ENCODE measurements at places on chromosomes 12 and 14.

DNA sequence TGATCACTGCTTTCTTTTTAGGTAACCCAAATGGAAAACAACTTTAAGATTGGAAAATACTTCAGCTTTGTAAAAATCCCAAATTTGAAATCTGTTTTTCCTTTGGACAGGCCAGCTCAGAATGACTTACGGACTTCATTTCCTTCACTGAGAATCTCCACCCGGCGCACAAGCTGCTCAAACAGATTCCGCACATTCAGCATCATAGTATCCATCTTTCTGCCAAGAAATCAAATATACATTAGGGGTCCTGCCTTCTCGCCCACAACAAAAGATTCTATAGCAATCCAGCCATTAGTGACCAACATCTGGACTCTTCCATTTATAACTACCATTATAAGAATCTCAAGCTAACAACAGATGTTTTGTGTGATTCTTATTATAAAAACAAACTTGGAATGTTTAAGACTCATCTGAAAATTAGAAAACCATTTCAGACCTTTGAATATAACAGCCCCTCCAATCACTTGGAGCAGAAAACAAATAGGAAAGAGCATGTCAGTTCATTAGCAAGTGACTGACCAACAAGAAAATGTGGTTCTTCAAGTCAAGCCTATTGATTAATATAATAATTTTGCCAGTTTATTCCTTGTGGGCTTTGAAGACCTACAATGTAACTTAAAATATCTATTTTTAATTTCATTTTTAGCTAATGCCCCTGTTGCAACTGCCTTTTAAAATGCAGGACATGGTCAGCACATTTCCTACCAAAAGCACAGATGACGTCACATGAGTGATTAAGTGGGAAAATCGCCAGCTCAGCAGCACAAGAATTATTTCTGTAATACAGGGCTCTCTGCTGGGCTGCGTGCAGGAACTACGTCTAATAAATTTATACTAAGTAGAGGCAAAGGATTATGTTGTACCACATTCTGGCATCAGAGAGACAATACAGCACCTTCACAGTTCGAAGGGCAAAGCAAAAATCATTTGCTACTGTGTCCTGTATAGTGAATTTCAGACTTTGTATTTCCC lies 8.5 kb downstream of the RACGAP1 start:
- peaks cover 30% of the 10 kb centered on the region for H3K36me3 ChIP-seq
- H3K27me3 ChIP-seq = no peaks in the 10 kb centered on the region
- peaks cover 31% of the 10 kb centered on the region for H3K4me1 ChIP-seq
- H3K27ac ChIP-seq = no peak overlapping the region

DNA sequence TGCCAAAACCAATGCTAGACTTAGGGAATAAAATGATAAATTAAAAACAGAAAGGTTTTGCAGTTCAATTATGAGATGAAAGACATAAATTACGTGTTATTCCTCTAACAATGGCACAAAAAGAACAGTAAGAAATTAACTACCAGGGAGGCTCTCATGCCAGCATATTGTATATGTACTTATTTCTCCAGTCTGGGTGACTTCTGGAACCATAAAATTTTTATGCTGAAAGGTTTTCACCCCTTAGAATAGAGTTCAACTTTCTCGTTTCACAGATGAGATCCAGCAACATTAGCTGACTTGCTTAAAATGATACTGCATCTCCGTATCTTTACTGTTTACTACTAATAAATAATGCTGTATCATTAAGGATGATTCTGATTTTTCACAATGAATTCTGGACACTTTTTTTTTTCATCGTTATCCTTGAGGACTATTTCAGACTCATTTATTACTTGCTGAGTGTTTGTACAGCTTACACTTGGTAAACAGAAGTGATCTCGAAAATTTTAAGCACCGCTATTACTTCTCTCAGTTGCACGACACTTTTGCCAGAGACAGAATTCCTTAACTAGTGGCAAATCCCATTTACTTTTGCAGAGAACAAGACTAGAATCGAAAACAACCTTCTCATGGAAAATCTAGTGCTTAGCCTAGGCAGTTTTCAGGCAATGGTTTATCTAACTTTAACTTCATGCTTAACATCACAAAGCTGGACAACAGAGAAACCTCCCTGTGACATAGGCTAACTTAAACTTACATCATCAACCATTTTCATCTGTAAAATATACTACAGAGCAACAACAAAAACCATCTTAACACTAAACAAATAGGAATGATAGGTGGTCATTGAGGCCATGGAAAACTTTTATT lies 2.7 kb downstream of the RSRC2 start:
- DNase-seq = no peak
- peak overlapping the region; percentile 50 for H3K27ac ChIP-seq
- H3K27me3 ChIP-seq = no peaks in the 10 kb centered on the region

GRCh38 chr14:31208546-31209424 lies 1.2 kb upstream of the HECTD1 start:
- no peak for DNase-seq
- H3K27ac ChIP-seq = peak overlapping the region; percentile 100
- peaks cover 11% of the 10 kb centered on the region for H3K36me3 ChIP-seq
- peak overlapping the region; percentile 86 for H3K4me3 ChIP-seq

DNA sequence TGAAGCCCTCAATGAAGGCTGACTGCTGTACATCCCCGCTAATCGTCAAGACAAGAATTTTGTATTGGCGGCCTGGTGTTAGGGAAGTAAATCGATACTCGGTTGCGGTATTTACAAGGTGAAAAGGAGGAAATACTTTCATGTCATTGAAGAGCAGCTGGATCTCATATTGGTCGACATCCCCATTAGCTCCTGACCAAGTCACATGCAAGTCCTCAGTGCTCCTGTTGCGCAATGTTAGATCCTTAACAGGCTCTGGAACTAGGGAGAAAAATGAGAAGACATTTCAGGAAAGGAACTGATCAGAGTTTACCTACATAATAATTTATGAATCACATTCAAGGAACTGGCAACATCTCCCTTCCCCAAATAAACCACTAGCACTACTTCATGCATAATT lies 66.2 kb downstream of the PTPRB start:
- no peak for DNase-seq
- no peaks in the 10 kb centered on the region for H3K4me1 ChIP-seq
- no peaks in the 10 kb centered on the region for H3K27me3 ChIP-seq
- no peak overlapping the region for H3K4me3 ChIP-seq
- H3K27ac ChIP-seq = no peak overlapping the region

GRCh38 chr12:13343375-13343774 lies 146.8 kb downstream of the EMP1 start:
- H3K36me3 ChIP-seq = no peaks in the 10 kb centered on the region
- no peak overlapping the region for H3K27ac ChIP-seq
- no peak overlapping the region for H3K4me3 ChIP-seq
- H3K4me1 ChIP-seq = peaks cover 6% of the 10 kb centered on the region
- DNase-seq = no peak

- no peaks in the 10 kb centered on the region for H3K4me1 ChIP-seq
- H3K4me3 ChIP-seq = no peak overlapping the region
- no peak for DNase-seq
- no peak overlapping the region for H3K27ac ChIP-seq
Measured at GRCh38 chr12:105672121-105672975, 341.9 kb downstream of the C12orf75 start.

DNA sequence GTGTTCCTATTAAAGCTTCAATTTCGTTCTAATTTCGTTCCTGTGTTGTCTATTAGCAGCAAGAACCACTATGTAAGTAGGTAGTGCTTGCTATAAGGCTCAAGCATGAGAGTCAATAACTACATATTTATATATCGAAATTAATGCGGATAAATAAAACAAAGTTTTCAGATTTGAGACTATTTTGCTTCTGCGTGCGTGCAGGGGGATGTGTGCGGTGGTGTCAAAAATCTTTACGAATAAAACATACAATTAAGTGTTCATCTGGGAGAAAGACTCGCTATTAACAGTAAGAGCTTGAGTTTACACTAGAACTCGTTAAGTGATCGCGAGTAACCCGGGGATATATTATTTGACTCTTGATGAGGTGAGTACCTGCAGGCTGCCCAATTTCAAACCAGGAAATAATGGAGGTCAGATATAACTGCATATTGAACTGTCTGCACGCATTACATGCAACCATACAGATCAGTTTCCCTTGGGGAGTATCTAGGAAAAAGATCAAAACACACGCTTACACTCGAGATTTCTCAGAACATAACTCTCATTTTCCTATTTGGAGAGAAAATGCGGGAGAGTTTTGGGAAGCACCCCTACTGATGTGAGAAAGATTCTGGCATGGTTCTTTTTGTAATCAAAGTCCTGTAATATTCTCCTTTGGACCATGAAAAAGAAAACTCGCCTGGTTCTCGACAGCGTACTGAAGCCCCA lies 813 bp downstream of the TWF1 start:
- peaks cover 17% of the 10 kb centered on the region for H3K36me3 ChIP-seq
- H3K27ac ChIP-seq = peak overlapping the region; percentile 100
- H3K27me3 ChIP-seq = no peaks in the 10 kb centered on the region
- peaks cover 15% of the 10 kb centered on the region for H3K4me1 ChIP-seq

DNA sequence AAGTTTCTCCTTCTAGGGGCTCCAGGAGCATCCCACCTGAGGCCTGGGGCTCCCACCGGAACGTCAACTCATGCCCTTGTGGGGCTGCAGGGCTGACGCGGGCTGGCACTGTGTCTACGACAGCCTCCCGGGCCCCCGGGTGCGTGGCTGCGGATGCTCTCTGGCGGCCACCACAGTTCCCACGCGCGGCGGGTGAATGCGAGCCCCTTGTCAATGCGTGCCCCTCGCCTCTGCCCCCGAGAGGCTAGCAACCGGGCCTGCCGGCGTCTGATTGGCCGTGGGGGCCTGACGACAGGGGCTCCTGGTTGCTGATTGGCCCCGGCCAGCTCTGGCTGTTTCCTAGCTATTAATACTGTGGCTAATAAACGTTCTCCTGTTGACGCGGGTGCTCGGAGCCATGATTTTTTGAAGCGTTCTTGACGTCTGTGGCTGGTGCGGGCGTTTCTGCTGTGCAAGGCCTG lies 1.8 kb upstream of the MEG3 start:
- H3K4me3 ChIP-seq = no peak overlapping the region

DNA sequence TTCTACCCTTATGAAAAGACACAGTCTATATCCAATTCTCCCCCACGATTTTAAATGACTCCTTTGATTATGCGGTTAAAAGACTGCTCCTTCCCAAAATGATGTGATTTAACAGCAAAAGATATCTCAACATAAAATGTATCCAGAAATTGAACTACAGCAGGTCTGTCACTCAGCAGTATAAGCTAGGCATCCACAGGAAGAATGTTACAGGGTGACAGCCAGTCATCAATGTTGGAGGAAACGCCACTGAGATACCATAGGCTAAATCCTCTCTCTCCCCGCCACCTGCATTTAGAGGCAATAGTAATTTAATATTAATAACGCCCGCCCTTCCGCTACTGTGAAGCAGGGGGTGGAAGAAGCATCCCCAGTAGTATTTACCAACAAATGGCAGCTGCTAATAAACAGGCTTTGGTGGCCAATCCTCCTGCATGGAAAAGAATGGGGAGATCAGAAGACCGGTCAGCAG lies 613 bp downstream of the RECQL start:
- peaks cover 34% of the 10 kb centered on the region for H3K4me1 ChIP-seq
- H3K27me3 ChIP-seq = no peaks in the 10 kb centered on the region
- H3K4me3 ChIP-seq = no peak overlapping the region
- H3K27ac ChIP-seq = no peak overlapping the region
- no peak for DNase-seq

- H3K4me3 ChIP-seq = no peak overlapping the region
- H3K27me3 ChIP-seq = peaks cover 3% of the 10 kb centered on the region
- peaks cover 18% of the 10 kb centered on the region for H3K36me3 ChIP-seq
- peaks cover 36% of the 10 kb centered on the region for H3K4me1 ChIP-seq
- H3K27ac ChIP-seq = no peak overlapping the region
- no peak for DNase-seq
Measured at GRCh38 chr12:9721394-9722092, 11.4 kb downstream of the CLECL1 start.

DNA sequence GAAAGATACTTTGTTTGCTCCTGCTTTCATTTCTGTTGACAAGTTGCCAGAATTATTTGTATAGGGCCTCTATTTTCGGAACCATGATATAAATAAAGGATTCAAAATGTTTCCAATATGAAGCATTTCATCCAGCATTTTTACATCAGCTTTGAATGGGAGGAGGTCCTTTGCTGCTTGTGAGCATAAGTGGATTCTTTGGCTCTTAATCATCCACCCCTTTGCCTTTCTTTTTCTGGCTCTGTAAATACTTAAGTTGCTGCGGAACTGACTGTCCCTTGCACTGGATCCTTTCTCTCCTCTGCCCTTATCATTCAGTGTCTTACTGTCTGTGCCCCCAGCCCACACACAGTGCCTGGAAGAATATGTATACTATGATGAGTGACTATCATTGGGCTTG lies 357.3 kb upstream of the RGS6 start:
- H3K36me3 ChIP-seq = peaks cover 5% of the 10 kb centered on the region
- H3K4me1 ChIP-seq = peaks cover 13% of the 10 kb centered on the region
- H3K27ac ChIP-seq = peak overlapping the region; percentile 34
- no peaks in the 10 kb centered on the region for H3K27me3 ChIP-seq
- no peak overlapping the region for H3K4me3 ChIP-seq

All from activated CD4-positive, alpha-beta T cell treated with anti-CD3 and anti-CD28 coated beads, Interleukin-2, amount 10 ng/mL, durations not matched to agents 24 days and 14 days (primary cell).